ENCODE measurements at places on chromosomes 5 and 9.

DNA sequence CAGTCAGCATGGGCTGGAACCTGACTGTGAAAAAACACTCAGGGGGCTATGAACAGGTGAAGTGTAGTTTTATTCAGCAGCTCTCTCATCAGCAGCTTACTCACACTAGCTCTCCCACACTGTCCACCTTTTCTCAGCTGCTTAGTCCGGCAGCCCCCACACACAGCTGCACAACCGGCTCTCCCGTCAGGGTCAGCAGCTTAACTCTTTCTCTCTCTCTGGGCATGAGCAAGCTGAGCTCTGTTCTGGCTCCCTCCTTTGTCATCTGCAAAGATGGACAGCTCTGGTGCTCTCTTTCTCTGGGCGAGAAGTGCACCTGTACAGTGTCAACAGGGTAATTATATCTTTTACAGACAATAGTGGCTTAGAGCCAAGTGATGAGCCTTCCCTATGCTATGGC, 8.2 kb downstream of the DMAC1 start:
- H3K36me3 ChIP-seq = peaks cover 7% of the 10 kb centered on the region
- H3K27ac ChIP-seq = no peak overlapping the region
- no peak for DNase-seq
- H3K4me1 ChIP-seq = no peaks in the 10 kb centered on the region

DNA sequence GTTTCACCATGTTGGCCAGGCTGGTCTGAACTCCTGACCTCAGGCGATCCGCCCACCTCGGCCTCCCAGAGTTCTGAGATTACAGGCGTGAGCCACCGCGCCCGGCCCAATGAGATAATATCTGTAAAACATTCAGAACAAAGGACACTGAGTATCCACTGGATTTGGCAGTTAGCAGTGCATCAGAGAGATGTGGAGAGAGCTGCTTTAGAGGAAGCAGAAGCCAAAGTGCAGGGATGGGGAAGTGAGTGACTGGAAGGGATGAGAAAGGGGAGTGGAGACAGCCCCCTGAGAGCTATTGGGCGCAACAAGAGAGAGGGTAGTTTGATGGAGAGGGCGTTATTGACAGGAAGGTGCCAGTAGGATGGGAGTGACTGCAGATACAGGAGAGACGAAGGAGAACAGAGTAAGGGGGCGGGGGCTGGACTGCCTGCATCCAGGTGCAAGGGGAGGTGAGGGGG, 157.5 kb upstream of the SHB start:
- H3K4me3 ChIP-seq = no peak overlapping the region
- H3K4me1 ChIP-seq = no peaks in the 10 kb centered on the region
- no peak for DNase-seq
- no peaks in the 10 kb centered on the region for H3K36me3 ChIP-seq
- no peak overlapping the region for H3K27ac ChIP-seq

DNA sequence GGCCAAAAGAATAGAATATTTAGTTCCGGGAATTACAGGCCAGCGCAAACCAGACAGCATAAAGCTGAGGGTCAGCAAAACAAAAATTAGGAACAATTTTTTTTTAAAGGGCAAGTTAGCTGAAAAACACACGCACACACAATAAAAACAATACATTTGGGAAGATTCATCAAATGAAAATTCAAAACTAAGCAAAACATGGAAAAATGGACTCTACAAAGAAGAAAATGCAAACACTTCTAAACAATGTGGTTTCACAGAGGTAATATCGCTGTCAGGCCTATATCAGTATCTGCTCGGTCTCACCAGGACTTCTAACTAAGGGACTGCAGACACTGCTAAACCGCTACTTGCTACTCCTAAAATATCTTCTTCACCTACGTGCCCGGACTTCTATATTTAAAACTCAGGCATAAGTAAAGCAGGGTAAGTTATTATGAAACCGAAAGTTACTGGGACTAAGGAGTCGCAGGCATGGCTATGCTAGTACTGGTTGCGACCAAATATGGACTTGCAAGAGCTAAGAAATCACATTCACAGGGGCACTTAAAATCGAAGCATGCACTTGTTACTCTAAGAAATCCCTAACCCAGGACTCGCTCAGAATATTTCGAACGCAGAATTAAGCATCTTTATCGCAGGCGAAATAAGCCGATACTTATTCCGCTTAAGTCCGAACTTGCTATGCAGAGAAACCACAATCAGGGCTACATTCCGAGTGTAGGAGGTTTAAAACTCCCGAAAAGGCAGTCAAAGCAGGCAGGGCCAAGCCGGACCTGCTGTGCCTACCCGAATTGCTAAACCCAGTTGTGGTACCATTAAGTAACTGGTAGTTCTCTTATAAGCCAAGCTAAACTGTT, 2.3 kb downstream of the ANXA2R start:
- no peak overlapping the region for H3K4me3 ChIP-seq
- no peak overlapping the region for H3K27ac ChIP-seq
- H3K4me1 ChIP-seq = peaks cover 21% of the 10 kb centered on the region
- no peak for DNase-seq
- peaks cover 99% of the 10 kb centered on the region for H3K27me3 ChIP-seq

GRCh38 chr5:18807256-18808149, 1173.2 kb downstream of the TAF11L14 start:
- H3K4me1 ChIP-seq = no peaks in the 10 kb centered on the region
- DNase-seq = no peak
- no peak overlapping the region for H3K4me3 ChIP-seq
- H3K27me3 ChIP-seq = no peaks in the 10 kb centered on the region
- no peak overlapping the region for H3K27ac ChIP-seq

GRCh38 chr5:52772668-52773067, 15.0 kb upstream of the ITGA1 start:
- H3K4me3 ChIP-seq = no peak overlapping the region
- no peaks in the 10 kb centered on the region for H3K36me3 ChIP-seq
- no peak overlapping the region for H3K27ac ChIP-seq
- no peaks in the 10 kb centered on the region for H3K27me3 ChIP-seq
- peaks cover 3% of the 10 kb centered on the region for H3K4me1 ChIP-seq
- DNase-seq = no peak

GRCh38 chr5:100434815-100435214, 100.4 kb upstream of the FAM174A start:
- H3K27me3 ChIP-seq = no peaks in the 10 kb centered on the region
- no peak for DNase-seq
- H3K4me1 ChIP-seq = no peaks in the 10 kb centered on the region
- no peaks in the 10 kb centered on the region for H3K36me3 ChIP-seq

DNA sequence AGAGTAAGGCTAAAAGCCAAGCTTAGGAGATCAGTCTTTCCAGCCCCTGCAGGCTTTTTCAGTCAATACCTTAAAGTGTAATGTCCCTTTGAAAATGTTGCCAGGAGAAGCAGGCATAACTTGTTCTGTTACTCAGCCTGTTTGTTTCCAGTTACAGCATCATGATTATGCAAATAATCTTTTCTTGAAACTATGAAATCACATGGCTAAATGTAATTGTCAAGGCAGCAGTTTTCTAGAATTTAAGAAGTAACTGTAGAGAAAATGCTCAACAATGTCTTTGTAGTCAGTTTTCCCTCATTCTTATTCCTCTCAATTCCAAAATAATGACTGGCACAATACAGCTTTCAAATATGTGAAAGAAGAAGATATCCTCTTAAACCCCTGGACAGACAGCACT, 1.9 kb upstream of the GPR107 start:
- no peak overlapping the region for H3K27ac ChIP-seq
- 0 out of 2 replicates have a peak, but pooled peaks cover 2% of the 10 kb centered on the region for H3K4me1 ChIP-seq
- DNase-seq = no peak
- H3K4me3 ChIP-seq = no peak overlapping the region
- H3K27me3 ChIP-seq = no peaks in the 10 kb centered on the region

- DNase-seq = no peak
- no peaks in the 10 kb centered on the region for H3K36me3 ChIP-seq
- H3K4me1 ChIP-seq = no peaks in the 10 kb centered on the region
- no peak overlapping the region for H3K27ac ChIP-seq
- H3K27me3 ChIP-seq = no peaks in the 10 kb centered on the region
These were observed 5.7 kb downstream of the NIPSNAP3B start for GRCh38 chr9:104769655-104770054.

DNA sequence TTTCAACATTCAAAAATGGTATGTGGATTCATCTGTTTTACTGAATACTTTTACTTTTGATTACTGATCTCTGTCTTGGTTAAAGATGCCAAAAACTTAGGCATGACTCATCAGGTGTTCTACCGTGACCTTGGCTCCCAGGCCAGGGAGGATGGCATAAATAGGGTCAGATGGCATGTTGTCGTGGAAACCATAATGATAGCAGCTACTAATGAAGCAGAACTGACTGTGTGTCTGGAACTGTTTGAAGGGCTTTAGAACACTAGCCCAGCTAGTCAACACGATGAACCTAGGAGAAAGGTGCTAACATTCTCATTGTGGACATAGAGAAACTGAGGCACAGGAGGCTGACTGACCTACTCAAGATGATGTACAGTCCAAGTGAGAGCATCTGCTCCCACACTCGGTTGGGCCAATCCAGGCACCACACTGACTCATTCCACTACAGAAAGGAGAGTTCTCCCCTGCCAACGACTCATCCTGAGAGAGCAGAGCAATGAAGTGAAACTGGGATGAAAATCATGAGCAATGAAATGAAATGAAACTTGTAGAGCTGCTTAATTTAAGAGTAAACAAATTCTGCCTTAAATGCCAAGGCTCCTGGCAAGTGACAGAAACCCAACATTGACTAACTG, 116.0 kb downstream of the TENT4A start:
- DNase-seq = no peak
- H3K36me3 ChIP-seq = no peaks in the 10 kb centered on the region
- H3K27ac ChIP-seq = no peak overlapping the region
- no peaks in the 10 kb centered on the region for H3K4me1 ChIP-seq

- H3K36me3 ChIP-seq = no peaks in the 10 kb centered on the region
- H3K4me3 ChIP-seq = no peak overlapping the region
- H3K27ac ChIP-seq = no peak overlapping the region
- DNase-seq = no peak
- no peaks in the 10 kb centered on the region for H3K27me3 ChIP-seq
These were observed 250.2 kb upstream of the PTGER4 start for GRCh38 chr5:40429258-40430100.

DNA sequence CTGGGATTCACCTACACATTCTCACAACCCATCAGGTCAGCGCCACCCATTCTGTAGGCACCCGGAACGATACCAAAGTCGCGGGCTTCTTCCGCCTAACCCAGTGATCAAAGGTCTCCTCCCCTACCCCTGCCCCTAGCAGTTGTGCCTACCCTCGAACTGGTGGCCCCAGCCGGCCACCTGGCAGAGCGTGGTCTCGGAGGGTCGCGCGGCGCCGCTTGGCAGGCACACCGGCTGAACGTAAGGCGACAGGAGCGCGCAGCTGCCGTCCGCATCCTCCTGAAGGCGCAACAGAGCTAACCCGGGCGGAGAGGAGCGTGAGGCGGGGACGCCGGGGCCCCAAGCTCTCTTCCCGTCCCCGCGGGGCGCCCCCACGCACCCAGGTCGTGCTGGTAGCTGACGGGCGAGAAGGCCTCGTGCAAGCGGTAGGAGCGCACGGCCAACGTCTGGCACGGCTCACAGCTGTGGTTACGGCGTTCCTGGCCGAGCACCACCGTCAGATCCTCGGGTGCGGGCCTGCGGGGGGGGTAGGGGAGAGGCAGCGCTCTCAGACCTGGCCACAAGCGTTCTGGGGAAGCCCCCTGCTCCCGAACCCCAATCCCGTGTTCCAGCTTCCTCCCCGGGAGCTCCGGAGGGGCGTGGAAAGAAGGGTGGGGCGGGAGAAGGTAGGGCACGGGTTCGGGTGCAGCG, 2.8 kb upstream of the PFN3 start:
- H3K27me3 ChIP-seq = peaks cover 39% of the 10 kb centered on the region
- no peaks in the 10 kb centered on the region for H3K36me3 ChIP-seq
- H3K4me3 ChIP-seq = peak overlapping the region; percentile 9
- H3K4me1 ChIP-seq = peaks cover 22% of the 10 kb centered on the region

- no peak for DNase-seq
- H3K27me3 ChIP-seq = no peaks in the 10 kb centered on the region
- H3K4me1 ChIP-seq = no peaks in the 10 kb centered on the region
- no peak overlapping the region for H3K4me3 ChIP-seq
- H3K36me3 ChIP-seq = no peaks in the 10 kb centered on the region
These were observed 33.2 kb upstream of the SNX2 start for GRCh38 chr5:122741681-122742080.

DNA sequence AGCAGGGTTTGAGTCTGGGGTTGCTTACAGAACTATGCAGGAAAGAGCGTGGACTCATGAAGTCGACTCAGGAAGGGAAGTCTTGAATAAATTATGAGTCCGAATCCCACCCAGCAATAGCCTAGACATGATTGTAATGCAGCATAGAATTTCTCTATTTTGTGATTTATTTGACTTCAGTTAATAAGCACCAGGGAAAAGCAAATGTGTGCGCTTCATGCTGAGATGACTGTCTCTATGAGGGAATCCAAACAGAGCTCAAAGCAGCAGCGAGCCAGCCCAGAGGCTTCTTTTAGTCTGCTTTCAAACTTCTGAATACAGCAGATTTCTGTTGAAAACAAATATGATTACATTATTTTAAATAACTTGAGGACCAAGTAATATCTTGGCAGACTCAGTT, 188.0 kb downstream of the SEMA6A start:
- no peaks in the 10 kb centered on the region for H3K27me3 ChIP-seq
- no peak overlapping the region for H3K27ac ChIP-seq
- DNase-seq = no peak

DNA sequence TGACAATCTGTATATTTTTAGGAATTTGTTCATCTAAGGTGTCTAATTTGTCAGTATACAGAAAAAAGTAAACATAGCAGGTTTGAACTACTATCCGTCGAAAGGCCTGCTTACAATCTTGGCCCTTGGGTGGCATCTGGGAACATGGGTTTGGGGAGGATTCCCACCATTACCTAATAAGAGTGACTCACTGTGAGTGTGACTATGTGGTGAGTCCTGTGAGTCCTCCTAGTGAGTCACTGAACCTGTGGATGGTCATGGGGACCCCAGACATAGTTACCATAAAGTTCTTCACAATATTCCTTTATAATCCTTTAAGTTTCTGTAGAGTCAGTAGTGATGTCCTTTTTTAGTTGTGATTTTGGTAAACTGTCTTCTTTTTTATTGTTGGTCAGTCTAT, 37.0 kb downstream of the RNF130 start:
- DNase-seq = no peak
- H3K4me3 ChIP-seq = no peak overlapping the region
- no peaks in the 10 kb centered on the region for H3K27me3 ChIP-seq
- H3K36me3 ChIP-seq = peaks cover 7% of the 10 kb centered on the region

- no peaks in the 10 kb centered on the region for H3K36me3 ChIP-seq
- no peaks in the 10 kb centered on the region for H3K27me3 ChIP-seq
- H3K4me3 ChIP-seq = no peak overlapping the region
- no peaks in the 10 kb centered on the region for H3K4me1 ChIP-seq
- H3K27ac ChIP-seq = no peak overlapping the region
- DNase-seq = no peak
These were observed 17.2 kb downstream of the KDM3B start for GRCh38 chr5:138369706-138370105.

- DNase-seq = no peak
- no peaks in the 10 kb centered on the region for H3K27me3 ChIP-seq
- no peaks in the 10 kb centered on the region for H3K4me1 ChIP-seq
- H3K4me3 ChIP-seq = no peak overlapping the region
- H3K36me3 ChIP-seq = no peaks in the 10 kb centered on the region
These were observed 27.7 kb upstream of the GFPT2 start for GRCh38 chr5:180380856-180381255.

GRCh38 chr9:113593682-113594281, 130.3 kb downstream of the RGS3 start:
- DNase-seq = peak; percentile 94
- H3K27ac ChIP-seq = peak overlapping the region; percentile 52
- peaks cover 4% of the 10 kb centered on the region for H3K36me3 ChIP-seq
- peak overlapping the region; percentile 43 for H3K4me3 ChIP-seq
- peaks cover 23% of the 10 kb centered on the region for H3K4me1 ChIP-seq

GRCh38 chr5:34041247-34041972, 1.6 kb downstream of the C1QTNF3 start:
- no peaks in the 10 kb centered on the region for H3K4me1 ChIP-seq
- H3K27ac ChIP-seq = no peak overlapping the region
